Keratinocyte (primary cell): ENCODE measurements at places on chromosomes 7 and 10.

GRCh38 chr10:83476211-83476610, 663.1 kb upstream of the GHITM start:
- no peak for DNase-seq

GRCh38 chr10:126170776-126171175, 217.5 kb downstream of the ADAM12 start:
- no peak for DNase-seq

- DNase-seq = no peak
These were observed 78.1 kb upstream of the RET start for GRCh38 chr10:42998481-42999384.

DNA sequence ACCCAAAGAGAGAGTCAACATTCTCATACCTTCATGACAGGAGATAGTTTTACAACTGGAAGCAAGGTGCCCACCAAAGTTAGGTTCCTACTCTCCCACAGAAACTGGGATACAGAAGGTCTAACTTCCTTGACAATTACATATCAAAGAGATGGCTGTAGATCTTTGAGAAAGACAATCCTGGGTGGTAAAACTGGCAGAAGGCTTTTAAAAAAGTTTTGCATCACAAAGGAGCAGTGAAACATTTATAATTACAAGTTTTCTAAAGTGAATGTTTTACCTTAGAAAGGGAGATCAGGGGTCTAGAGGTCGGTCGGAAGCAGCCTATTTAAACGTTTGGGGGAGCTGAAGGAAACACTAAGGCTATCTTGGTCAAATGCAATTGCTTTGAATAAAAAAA, 166.6 kb upstream of the STEAP1 start:
- DNase-seq = no peak

DNA sequence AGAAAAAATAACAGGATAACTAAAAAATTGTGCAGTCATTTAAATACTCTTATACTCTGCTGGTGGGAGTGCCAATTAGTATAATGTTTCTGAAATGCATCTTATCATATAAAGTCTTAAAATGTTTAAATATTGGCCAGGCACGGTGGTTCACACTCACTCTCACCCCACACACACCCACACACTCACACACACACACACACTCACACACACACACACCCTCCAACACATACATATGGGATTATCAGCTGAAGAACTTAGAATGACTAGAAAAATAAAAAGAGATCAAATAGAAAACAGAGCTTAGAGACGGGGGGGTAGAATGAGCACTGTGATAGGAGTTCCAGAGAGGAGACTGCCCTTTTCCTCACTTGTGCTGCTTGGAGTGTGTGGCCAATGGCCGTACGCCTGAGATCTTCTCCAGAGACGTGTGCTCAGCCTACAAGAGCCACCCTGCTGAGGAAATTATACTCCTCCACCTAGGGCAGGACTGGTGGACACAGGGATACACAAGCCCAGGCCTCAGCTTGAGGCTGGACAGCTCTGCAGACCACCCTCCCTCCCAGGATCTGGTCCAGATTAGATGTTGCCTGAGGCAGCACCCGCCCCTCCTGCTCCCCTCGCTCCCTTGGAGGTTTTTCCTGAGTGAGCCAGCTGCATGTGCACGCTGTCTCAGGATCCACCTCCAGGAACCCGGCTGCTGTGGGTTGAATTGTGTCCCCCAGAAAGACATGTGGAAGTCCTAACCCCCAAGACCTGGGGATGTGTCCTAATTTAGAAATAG, 26.5 kb upstream of the PRKAG2 start:
- no peak for DNase-seq

DNA sequence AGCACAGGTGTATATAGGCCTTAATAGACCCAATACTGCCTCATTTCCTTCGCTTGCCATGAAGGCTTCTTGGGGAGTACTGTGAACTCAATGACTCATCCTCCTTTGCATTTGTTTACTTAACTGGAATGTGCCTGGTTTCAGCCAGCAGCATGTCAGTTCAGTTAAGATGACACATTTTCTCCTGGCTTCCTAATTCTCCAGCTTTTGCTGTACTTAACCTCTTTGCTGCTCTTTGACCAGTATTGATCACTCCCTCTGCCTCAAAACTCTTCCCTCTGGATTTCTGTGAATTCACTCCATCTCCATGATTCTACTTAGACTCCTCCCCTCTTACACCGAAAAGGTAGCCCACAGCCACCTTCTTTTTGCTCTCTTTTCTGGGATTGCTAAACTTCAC, 135.7 kb downstream of the MAGI2 start:
- DNase-seq = peak; percentile 33

- DNase-seq = no peak
These were observed 149.6 kb upstream of the SEMA3E start for GRCh38 chr7:83798489-83798888.

GRCh38 chr7:16891338-16891737, 9.6 kb upstream of the AGR3 start:
- no peak for DNase-seq
